ENCODE measurements at places on chromosomes 1 and 21.
A peak's percentile ranks its signal among the peaks of the same experiment; 100 is the strongest.

DNA sequence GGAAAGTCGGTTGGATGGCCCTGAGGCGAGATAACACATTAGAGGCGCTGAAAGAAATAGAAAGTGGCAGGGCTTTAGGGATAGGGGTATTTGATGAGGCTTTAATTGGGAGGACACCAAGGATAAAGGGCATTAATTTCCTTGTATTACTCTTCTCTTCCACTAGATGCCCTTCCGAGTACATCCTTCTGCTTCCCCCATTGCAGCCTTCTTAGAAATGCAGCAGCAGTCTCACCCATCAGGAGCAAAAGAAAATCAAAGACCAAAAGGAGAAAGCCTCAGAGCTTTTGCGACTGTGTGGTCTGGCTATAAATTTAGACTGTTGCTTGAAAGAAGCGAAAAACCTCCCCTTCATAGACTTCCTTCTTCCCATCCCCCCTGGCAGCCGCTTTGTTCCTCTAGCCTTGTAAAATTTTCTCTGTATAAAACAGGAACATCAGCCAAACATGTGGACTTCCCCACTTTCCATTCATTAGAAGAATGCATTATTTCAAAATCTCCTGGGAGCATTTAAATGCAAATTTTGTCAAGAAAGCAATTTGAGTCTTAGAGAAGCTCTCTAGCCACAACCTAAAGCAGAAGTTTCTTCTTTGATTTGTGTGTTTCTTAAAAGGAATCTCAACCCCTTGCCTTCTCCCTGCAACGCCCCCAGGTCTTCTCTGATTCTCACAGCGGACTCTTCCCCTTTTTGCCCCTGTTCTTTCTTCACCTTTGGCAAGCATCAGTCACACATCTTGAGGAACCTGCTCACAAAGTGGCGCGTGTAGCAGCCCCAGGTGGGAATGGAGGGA lies 76.6 kb downstream of the NDUFS5 start:
- DNase-seq: peak; percentile 81

GRCh38 chr1:8671306-8671917 lies 146.0 kb downstream of the RERE start:
- DNase-seq: peak; percentile 50

GRCh38 chr1:224203243-224204016 lies 20.4 kb downstream of the DEGS1 start:
- DNase-seq: peak; percentile 45

GRCh38 chr1:168676861-168677260 lies 52.1 kb downstream of the DPT start:
- no peak for DNase-seq

DNA sequence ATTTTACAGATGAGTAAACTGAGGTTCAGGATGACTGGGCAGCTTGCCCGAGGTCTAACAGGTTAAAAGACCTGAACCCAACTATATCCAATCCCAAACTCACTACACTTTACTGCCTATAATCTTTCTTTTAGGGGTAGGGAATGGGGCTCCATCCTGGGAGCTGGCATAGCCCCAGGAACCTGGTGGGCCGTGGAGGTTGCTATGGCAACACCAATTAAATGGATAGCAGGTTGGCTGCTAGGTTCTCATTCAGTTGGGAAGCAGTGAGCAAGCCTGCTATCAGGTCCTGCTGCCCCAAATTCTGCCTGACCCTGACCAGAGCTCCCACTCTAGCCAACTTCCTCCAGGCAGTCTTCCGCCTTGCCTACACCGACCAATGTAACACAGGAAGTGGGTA lies 40.9 kb downstream of the LRP8 start:
- DNase-seq: no peak

DNA sequence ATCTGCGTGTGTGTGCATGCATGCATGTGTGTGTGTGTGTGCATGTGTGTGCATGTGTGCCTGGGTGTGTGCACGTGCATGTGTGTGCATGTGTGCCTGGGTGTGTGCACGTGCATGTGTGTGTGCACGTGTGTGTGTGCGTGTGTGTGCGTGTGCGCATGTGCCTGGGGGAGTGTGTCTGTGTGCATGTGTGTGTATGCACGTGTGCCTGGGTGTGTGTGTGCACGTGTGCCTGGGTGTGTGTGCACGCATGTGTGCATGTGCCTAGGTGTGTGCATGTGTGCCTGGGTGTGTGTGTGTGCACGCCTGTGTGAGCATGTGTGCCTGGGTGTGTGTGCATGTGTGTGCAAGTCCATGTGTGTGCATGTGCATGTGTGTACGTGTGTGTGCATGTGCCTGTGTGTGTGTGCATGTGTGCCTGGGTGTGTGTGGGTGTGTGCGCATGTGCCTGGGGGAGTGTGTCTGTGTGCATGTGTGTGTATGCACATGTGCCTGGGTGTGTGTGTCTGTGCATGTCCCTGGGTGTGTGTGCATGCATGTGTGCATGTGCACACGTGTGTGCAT lies 29.3 kb upstream of the COL6A2 start:
- no peak for DNase-seq

DNA sequence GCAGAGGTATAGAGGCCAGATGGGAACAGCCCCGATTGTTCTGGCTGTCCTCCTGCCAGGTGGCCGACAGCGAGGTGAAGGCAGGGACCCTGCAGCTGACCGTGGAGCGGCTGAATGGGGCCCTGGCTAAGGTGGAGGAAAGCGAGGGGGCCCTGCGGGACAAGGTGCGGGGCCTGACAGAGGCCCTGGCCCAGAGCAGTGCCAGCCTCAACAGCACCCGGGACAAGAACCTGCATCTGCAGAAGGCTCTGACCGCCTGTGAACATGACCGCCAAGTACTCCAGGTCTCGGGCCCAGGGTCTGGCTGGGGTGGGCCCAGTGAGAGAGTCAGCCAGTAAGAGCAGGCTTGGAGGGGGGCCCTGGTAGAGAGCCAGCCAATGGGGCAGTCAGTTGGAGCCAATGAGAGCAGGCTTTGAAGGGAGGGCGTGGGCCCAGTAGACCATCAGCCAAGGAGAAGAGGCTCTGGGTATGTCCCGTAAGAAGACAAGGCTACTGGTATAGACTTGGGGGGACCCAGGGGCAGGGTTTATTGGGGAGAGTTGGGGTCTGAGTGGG lies 11.3 kb downstream of the MFAP2 start:
- DNase-seq: no peak

- no peak for DNase-seq
Measured at GRCh38 chr1:198699167-198700015, 60.6 kb downstream of the PTPRC start.

- peak; percentile 26 for DNase-seq
Measured at GRCh38 chr21:46661211-46661625, 25.7 kb downstream of the PRMT2 start.

DNA sequence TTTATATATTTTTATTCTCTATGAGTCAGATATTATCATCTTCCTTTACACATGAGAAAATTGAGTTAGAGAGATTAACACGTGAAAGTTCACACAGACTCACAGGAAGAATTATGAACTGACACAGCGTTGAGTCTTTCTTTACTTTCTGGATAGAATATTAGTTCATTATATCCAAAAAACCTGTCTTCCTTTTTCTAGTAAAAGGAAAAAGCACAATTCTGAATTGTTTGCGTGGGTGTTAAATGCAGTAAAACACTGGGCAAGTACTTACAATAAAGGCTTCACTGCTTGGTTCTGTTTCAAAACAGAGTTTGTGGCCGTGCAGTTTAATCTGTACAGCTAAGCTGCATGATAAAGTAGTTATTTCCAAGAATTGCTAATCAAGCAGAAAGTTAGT lies 10.8 kb downstream of the MAGI3 start:
- no peak for DNase-seq

- DNase-seq: peak; percentile 74
Measured at GRCh38 chr21:44939532-44940115, at the start of gene SLX9. Gene SLX9 (plus strand): TSS chr21:44940029. CDS start chr21:44940058, 29 bp downstream.

GRCh38 chr21:42578761-42579415 lies 65.2 kb downstream of the SLC37A1 start:
- DNase-seq: no peak

DNA sequence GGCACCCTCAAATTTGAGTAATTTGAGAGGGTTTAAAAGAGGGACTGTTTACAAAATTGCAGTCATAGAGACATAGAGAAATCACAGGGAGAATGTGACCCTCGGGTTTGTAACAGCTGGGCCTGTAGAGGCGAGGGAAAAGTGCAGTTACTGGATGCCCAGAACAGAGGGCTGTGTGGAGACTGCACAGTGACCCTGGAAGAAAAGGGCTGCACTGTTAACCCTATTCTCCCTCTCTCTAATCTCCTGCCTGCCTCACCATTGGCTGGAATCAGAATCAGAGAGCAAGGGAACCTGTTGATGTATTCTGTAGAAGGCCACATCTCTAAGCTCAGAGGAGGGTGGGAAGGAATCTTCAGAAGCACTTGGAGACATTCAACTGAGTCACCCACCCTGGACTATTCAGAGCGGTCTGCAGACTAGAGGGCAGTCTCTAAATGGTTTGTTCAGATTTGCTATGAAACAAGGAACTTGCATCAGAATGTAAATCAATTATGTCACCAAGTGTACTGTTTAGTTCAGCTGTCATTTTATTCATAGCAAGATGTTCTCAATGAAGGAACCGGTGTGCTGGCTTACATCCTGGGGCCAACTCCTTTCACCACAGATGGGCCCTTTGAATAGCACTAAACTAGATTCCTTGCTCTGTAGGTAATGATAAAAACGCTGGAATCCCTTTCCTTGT lies 132.2 kb upstream of the HOOK1 start:
- no peak for DNase-seq

DNA sequence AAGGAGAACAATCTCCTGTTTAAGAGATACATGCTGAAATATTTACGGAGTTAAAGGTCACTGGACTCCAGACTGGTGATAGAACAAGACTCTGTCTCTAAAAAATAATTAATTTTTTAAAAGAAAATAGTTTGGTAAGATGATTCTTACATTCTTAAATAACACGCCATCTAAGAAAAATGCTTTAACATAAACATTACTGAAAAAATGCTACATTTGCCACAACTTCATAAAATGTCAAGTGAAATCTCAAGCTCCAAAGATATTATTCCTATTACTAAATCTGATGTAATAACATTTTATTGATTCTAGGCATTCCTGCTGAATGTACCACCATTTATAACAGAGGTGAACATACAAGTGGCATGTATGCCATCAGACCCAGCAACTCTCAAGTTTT lies 4.1 kb downstream of the ANGPTL3 start:
- no peak for DNase-seq

GRCh38 chr1:87134625-87135328 lies 193.9 kb upstream of the LMO4 start:
- DNase-seq: no peak

GRCh38 chr1:234769986-234770795 lies 160.2 kb upstream of the IRF2BP2 start:
- no peak for DNase-seq

- no peak for DNase-seq
Measured at GRCh38 chr21:25560271-25560685, 47.0 kb downstream of the MRPL39 start.

GRCh38 chr1:48725341-48726046 lies 51.2 kb downstream of the BEND5 start:
- no peak for DNase-seq

DNA sequence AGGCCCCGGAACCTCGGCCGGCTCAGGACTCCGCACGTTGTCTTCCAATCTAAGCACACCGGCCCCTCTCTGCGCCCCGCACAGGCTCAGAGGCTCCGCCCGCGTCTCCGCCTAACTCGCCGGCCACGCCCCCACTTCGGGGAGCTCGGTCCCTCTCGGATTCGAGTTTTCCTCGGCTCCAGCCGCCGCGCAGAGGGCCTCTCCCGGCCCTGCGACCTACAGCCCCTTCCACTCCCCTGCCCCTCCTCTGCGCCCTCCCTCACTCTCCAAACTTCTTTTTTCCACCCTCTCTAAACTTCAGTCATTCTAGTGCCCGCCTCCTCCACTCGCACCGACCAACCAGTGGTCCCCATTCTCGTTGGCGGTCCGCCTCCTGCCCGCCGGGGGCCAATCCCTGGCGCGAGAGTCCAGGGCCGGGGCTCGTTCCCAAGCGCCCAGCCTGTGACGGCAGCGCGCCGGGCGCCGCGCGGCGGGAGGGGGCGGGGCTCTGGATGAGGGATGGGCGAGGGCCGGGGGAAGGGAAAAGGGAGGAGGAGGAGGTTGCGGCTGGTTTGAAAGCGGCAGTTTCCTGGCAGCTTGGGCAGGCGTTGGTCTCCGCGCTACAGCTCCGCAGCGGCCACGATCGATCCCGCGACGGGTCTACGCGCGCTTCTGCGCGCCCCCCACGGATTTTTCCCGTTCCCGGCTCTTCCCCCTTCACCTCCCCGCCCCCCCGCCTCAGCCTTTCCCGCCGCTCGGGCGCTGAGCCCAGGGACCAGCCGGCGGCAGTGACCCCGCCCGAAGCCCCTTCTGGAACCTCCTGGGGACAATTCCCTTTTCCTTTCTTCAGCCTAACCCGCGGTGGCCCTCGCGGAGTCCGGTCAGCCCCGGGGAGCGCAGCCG lies at the start of gene MAGI3:
TSS of gene MAGI3 (plus strand) at position 563 of the 882 bp plus-strand sequence. CDS start 519 bp downstream, outside the sequence.
- DNase-seq: peak; percentile 95

DNA sequence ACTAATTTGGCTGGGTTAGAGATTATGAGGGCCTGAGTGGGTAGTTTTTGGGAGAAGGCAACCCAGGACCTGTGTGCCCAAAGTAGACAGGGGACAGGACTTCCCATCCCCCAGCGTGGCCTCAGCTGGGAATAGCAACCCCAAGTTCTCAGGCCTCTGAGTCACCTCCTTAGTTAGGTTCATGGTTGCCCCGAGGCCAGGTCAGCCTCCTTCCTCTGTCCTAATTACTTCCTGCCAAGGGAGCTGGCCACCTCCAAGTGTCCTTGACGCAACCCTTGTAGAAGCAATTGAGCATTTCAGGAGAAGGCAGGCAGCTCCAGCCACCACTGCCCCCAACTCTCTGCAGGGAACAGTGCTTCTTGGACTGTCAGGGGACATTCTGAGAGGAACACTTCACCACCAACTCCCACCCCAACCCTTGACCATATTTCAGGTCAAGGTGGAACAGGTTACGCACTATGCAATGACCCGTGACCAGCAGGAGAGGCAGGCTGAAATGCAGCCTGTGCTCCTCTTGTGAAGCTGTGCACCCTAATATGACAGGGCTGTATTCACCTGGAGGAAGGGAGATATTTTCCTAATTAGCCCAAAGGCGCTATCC lies 5.1 kb upstream of the NT5C1A start:
- DNase-seq: no peak

- no peak for DNase-seq
Measured at GRCh38 chr1:68361346-68361910, 88.3 kb downstream of the RPE65 start.

DNA sequence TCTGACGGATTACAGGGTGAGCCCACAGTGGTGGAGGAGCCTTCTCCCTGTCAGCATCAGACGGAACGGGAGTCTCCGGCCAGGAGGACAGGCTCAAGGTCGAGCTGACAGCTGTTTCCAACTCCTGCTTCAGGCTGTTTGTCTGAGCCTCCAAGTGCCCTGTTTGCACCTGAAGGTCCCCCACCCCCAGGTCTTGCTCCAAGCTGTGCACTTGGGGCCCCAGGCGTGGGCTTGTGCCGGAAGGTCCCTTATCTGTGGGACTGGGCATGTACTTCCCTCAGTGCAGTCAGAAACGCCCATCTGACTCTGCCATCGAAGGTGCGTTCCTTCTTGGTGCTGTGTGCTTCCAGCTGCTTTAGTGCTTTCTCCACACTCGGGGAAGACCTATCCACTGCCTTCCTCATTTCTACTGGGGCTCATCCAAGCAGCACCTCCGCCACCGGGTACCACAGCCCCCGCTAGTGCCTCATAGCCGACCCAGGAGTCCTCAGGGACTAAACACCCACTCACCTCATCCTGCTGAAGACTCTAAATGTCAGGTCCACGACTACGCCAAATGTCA lies 29.5 kb upstream of the CR2 start:
- DNase-seq: no peak
